NCI-H1417 (cell line): ENCODE measurements at places on chromosomes 3 and 15.
A peak's percentile ranks its signal among the peaks of the same experiment; 100 is the strongest.

GRCh38 chr15:70541511-70541910, 221.8 kb downstream of the UACA start:
- no peak for DNase-seq

DNA sequence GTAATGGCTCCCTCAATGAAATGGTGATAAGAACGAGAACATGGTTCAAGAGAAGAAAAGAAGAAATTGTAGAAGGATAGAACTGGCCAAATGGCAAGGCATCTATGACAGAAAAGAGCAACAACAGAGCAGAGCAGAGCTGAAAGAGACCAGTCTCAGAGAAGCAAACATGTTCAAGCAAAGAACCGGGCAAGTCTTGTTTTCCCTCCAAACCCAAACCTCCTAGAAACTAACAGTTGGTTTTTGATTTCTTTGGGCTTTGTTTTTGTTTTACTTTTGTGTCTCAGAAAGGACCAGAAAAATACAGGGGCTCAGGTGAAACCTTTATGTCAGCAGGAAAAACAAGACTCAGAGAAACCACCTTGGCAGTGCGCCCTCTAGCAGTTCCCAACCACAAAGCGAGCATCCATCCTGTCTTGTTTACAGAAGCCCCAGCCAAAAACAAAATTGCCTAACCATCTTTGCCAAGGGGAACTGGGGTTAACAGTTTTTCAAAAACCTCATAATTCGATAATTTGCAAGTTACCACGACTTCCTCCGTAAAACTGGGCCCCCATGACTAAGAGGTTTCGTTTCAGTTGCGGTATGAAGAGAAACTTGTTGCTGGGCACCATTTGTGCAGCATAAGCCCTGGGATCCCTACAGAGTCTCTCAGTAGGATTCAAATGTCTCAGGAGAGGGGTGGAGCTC, 159.2 kb upstream of the SLC24A5 start:
- DNase-seq = no peak

DNA sequence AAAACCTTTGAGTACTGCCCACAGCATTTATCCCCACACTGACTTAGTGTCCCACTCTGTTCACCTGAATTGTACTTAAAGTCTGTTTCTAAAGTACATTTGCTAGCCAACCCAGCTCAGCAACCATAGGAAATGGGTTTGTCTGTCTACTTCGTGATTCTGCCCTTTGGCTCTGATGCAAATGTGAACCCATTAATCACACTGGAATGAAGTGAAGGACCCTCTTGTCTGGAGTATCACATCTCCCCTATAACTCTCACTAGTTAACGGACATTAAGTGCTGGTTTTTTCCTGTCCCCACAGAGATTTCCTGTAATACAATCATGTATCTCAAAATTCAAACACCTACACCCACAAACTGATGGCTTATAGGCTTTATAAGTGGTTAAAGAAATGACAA, 20.5 kb downstream of the EID1 start:
- DNase-seq = peak; percentile 5

GRCh38 chr3:54665016-54665600, 262.8 kb downstream of the LRTM1 start:
- no peak for DNase-seq

DNA sequence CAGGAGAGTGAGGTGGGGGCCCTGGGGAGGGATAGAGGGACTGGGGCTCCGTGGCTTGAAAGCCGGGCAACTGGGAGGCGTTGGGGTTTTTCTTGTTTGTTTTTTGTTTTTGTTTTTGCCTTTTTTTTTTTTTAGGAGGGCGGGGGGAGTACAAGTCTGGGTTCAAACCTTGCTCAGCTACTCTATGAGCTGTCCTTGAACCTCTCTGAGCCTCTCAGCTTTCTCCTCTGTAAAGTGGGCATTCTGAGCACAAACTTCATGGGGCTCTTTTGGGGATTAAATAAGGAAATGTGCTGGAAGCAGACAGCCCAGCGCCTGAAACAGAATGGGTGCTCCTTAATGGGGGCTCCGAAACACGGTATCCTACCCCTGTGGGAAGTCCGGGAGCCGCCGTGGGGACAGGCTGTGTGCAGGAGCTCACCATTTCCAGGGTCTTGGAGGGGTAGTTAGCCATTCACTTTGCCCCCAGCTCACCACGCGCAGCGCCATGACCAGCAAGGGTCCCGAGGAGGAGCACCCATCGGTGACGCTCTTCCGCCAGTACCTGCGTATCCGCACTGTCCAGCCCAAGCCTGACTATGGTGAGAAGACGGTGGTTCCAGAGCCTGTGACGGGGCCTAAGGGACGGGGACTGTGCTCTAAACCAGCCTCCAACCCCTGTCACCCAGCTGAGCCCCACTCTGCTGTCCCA, 388 bp downstream of the ACY1 start:
- no peak for DNase-seq

GRCh38 chr15:66401130-66402021, 14.7 kb downstream of the MAP2K1 start:
- no peak for DNase-seq

DNA sequence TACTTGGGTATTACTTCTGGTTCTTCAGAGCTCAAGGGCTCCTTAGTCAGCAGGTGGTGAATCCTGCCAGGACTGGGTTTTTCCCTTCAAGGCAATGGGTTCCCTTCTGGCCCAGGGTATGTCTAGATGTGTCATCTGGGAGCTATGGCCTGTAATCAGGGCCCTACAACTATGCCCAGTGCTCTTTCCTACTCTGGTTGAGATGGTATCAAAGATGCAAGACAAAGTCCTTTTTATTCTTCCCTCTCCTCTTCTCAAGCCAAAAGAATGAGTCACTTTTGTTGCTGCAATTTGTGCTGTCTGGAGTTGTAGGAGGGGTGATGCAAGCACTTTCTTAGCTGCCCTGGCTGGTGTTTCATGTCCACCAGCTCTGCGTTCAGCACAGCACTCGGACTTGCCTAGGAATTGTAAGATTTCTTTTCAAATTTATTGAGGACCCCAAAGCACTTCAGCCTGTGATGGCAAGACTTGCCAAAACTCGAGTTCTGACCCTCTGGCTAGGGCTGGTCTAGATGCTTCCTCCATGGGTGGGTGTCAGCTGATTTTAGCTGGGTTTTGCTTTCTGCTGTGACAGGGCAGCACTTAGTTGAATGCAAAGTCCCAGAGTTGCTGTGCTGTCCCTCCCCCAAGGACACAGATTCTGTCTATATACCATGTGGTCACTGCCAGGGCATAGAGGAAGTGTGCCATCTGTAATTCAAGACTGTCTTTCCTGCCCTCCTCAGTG, 129.2 kb upstream of the CBLB start:
- no peak for DNase-seq

DNA sequence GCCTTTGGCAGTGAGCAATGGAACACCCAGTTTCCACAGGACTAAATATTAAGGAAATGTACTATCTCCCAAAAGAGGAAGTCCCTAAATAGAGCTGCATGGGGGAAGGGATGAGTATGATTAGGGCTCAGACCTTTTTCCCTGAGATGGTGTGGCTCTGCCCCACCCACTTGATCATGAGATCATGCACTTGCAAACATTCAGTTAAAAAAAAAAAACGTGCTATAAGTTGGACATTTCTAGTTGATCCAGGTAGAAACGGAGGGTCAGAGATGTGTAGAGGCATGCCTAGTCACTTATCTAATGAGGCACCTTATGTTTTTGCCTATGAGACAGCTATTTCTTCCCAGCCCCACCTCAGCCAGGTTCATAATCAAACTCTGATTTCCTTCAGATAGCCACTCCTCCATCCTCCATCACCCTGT, 24.5 kb upstream of the SSR3 start:
- DNase-seq = no peak

DNA sequence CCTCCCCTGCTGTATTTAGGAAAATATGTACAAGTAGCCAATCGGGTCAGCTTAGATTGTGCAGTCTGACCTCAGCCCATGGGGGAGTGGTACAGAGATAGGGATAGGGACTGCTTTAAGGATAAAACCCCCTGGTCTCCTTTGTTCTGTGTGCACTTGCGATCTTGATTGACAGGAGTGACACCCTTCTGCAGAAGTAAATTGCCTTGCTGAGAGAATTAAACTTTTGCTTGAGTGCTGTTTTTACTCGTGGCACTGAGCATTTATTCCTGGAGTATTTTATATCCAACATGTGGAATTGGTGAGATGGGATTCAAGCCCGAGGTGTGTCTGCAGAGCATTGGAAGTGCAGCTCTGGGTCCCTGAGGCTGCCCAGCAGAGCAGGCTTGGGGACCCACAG, 23.9 kb upstream of the RPL32 start:
- no peak for DNase-seq

GRCh38 chr15:89999676-90000185, 1.4 kb upstream of the ZNF710 start:
- peak; percentile 38 for DNase-seq

- no peak for DNase-seq
Measured at GRCh38 chr3:31947162-31947561, 33.9 kb downstream of the OSBPL10 start.

DNA sequence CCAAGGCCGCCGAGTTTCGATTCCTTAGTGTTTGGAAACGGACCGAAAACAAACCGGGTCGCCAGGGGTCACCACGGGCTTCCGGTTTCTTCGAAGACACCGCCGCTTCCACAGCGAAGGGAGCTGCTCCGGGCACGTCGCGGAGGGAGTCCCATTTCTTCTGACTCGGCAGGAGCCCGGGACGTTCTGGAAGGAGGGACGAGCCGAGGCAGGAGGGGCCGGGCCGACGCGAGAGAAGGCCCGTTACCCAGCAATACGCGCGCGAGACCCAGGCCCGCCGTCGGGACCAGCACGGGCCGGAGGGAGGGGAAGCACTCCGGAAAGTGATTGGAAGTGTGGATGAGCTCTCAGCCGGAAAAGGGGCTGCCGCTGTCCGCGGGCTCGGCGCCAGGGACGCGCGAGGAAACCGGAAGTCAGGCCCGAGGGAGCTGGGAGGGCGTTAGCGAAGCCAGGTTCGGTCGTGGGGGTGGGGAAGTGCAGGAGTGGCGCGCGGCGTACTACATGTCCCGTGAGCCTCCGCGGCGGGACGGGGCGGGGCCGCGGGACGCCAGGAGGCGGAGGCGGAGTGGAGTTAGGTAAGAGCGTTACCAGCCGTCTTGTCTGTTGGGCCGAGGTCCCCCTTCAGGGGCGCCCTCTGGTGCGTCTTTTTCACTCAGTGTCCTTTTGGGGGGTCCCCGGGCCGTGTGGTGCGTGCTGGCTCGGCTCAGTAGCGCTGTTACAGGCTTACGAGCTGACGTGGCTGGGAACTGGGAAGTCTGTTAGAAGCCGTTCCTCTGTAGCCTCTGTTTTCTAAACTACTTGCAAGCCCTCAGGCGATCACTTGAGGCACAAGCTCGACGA, at the start of the genes AZI2 and ZCWPW2:
AZI2 (minus strand) TSS at position 196 of the 840 bp plus-strand sequence. CDS start 8,207 bp downstream, outside the sequence.
ZCWPW2 (plus strand) TSS at position 93 of the 840 bp plus-strand sequence. CDS start 64,348 bp downstream, outside the sequence.
- DNase-seq = peak; percentile 95

GRCh38 chr15:63013052-63013808, 29.3 kb upstream of the TPM1 start:
- DNase-seq = no peak

GRCh38 chr3:66386925-66387650, 113.7 kb downstream of the LRIG1 start:
- no peak for DNase-seq

GRCh38 chr3:159513867-159514380, 474.7 kb upstream of the IL12A start:
- no peak for DNase-seq

DNA sequence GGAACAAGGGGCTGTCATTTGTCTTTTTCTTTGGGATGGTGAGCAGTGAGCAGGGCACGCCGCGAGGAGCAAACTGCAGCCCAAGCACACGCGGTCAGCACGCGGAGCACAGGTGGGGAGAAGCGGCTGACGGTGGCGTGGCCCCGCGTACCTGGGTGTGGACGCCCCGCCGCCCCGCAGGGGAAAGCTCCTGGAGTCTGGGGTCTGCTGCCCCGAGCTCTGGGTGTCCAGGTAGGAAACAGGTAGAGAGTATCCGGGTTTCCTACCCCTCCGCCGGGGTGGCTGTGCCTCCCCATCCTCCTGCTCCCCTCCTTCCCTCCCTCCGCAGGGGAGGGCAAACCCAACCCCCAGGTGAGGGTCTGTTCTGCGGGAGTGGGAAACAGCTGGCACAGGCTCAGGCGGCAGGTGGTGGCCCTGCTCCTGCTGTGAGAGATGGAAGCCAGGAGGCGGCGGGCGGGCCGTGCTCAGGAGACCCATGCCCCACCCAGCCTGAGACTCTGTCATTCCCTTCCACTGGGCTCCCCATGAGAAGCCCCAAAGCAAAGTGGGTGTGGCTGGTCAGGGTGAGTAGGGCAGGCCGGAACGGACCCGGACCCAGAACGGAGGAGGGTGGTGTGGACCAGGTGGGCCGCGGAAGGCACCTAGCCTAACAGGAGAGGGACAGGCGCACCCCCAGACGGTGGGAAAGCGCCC, 56.9 kb upstream of the CGNL1 start:
- DNase-seq = peak; percentile 94

DNA sequence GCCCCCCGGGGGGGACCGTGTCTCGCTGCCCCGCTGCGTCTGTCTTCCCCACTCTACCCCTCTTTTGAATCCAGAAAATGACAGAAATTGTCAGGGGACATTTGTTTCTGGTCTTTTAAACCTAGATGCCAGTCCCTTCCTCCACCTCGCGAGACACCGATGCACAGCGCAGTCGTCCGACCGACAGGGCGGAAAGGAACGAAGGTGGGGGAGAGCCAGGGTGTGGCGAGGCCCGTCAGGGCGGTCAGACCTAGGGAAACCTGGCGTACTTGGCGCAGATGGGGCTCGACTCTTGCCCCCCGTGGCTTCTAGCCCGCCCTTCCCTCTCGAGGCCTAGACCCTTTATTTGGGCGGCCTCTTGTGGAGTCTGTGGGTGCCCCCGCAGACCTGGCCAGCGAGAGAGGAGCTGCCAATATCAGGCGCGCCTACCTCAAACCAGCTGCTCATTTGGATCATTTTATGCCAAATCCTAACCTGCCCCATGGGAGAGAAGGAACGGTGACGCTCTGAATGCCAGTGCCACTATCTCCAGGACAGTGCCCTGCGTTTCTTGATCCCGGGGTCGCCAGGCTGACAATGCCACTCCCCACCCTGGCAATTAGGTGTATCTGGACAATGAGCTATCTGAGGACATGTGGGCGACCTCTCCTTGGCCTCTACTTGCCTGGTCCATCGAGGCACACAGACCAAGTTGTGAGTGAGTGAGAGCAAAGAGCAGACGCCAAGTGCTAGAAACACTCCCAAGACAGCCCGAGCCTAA, 500 bp upstream of the RAB6B start:
- DNase-seq = peak; percentile 54

GRCh38 chr3:167453815-167454214, 20.0 kb downstream of the SERPINI2 start:
- no peak for DNase-seq

- DNase-seq = no peak
Measured at GRCh38 chr3:184321666-184322065, 7.3 kb downstream of the EIF4G1 start.
